Activated T-helper 2 cell treated with anti-CD3 and anti-CD28 coated beads, Interferon-gamma antibody, Interleukin-2, Interleukin-4, amounts not matched to agents 10 μg/mL and 5 μg/mL and 100 μg/mL, durations not matched to agents 14 hours and 24 hours and 36 hours (primary cell): ENCODE measurements at places on chromosomes 11 and 22. TPM values are rescaled to one million over a fixed set of nuclear protein-coding genes. Genes with fewer than 3 reads are reported as not detected.

Gene CD3D
- 386 and 400 TPM in 2 replicates for total RNA-seq

GRCh38 chr11:65712633-65713076 lies 603 bp downstream of the KAT5 start:
- DNase-seq, result no peak

- no peak for DNase-seq
Measured at GRCh38 chr11:93330446-93330984, at the start of gene DEUP1. Gene DEUP1 (plus strand): TSS chr11:93330742. CDS start chr11:93332260, 1,518 bp downstream.

GRCh38 chr11:123179586-123179985 lies 15.5 kb downstream of the CLMP start:
- no peak for DNase-seq

GRCh38 chr11:33055375-33055774 lies 16.0 kb downstream of the TCP11L1 start:
- DNase-seq, result no peak

- no peak for DNase-seq
Measured at GRCh38 chr11:76162336-76163288, 43.7 kb downstream of the WNT11 start.

DNA sequence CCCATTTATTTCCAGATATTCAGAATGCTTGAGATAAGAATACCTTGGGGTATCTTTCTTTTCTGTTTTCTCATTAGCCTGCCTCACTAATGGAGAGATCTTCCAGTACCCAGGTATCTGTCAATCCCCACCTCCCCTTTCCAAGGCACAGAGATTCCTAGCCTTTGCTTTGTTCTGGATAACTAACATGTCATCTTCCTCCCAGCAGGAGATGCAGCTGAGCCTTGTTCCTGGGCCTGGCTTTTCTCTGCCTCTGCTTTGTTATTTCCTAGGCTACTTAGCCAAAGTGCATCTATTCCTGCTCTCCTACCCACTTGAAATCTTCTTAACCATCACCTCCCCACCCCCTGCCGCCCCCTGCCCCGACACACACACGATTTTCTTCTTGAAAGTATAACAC lies 297.1 kb downstream of the NELL1 start:
- DNase-seq, result no peak

DNA sequence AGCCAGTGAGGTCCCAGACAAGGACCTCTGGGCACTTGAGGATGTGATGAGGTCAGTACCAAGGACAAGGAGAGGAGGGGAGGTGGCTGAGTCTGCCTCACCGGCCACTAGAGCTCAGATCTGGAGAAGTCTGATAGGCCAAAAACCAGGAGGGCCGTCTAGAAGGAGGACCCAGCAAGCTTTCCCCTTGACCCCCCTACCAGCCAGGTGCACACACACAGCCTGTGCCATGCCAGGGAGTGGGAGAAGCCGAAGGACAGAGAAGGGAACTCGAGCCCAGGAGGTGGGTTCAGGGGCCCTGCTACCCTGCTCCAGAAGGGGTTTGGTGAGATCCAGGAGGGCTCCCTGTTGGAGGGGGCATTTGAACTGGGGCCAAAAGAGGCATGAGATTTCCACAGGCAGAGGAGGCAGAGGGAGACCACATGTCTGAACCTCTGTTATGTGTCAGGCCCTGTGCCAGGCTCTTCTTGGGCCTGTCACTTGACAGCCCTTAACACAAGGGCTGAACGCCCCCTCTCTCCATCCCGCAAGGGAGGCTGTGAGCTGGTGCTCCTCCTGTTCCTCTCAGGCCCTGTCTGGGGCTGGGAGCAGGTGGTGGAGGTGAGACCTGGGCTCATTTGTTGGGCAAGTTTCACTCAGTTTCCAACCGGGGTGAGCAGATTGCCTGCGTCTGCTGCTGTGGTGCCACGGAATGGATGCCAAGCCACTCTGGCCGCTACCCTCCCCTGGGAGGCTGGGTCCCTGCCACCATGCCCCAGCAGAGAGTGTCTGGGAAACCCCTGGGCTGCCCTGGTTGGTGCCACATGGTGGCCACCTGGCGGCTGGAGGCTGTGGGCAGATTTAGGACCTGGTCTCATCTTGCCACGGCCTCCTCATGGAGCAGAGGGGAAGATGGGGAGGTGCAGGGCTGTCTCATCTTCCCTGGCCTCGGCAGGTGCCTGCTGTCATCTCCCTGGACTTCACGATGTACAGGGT lies 65.2 kb downstream of the MPPED1 start:
- no peak for DNase-seq
